ENCODE measurements at places on chromosomes 7 and 10.

- DNase-seq, result no peak
Measured at GRCh38 chr7:20790375-20790774, 3.7 kb upstream of the SP8 start.

- no peak for DNase-seq
Measured at GRCh38 chr10:50506861-50507573, 116.7 kb downstream of the SGMS1 start.

DNA sequence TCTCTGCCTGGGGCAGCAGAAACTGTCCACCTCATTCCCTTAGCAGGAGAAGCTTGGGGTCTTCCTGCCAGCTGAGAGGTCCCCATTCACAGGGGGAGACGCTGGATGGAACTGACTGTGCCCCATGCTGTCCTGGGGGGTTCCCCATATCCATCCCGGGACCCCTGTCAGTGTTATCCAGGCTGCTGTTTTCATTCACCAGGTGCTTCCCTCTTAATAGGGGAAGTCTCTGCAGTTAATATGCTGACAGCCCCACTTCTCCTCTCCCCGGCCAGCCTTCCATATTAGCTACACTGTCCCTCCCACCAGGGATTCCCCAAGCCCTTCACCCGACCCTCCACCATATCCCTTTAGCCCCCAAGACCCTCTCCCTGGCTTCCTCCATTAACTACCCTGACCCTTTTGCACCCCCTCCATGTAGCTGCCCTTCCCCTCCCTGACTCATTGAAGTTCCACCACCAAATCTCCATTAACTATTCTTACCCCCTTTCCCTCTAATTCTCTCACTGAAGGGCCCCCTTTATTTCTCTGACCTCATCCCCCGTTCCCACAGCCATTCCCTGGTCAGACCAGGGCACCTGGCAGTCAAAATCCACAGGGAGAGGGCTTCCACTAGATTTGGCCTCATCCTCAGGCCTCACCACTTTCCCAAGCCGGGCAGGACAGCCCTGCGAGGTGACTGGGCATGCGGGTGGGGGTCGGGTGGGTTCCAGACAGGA, 92.0 kb upstream of the PAX2 start:
- DNase-seq, result no peak

- DNase-seq, result no peak
Measured at GRCh38 chr10:78785066-78785465, 283.7 kb upstream of the ZMIZ1 start.

DNA sequence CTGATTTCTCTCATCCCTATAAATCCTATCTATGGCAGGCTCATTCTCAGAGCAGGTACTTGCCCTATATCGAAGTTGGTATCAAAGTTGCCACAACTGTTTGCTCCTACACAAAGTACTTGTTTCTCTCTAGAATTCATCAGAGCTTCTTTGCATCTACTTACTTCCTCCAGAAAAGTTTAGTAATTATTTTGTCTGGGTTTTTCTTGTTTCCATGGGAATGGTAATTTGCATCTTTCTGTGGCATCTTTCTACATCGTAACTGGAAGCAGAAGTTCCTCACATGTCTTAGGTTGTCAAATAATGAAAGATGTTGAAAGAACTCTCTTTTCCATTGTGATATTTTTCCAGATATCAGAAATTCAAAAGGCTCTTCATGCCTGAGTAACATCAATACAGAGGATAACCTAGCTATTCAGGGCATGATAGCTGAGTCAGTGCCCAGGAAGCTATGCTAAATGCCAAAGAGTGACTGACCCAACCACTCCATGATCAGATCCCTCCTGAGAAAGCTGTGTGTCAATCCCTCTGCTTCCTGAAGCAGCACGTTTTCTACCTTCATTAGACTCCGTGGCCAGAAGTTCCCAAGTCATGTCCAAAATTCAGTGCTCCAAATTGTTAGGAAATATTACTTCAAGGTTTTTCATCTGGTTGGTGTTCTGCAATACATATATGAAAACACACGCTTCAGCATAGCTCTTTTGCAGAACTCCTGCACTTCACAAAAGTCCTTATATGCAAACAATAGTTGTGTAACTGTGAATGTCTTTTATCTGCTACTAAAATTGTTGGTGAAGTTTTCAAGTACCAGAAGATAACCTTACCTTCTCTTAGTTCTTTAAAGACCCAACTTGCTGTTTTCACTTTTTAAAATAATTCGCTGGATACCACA, 216.5 kb downstream of the VTI1A start:
- peak; percentile 86 for DNase-seq

- DNase-seq, result no peak
Measured at GRCh38 chr10:103648251-103648635, 154.7 kb downstream of the NEURL1 start.

DNA sequence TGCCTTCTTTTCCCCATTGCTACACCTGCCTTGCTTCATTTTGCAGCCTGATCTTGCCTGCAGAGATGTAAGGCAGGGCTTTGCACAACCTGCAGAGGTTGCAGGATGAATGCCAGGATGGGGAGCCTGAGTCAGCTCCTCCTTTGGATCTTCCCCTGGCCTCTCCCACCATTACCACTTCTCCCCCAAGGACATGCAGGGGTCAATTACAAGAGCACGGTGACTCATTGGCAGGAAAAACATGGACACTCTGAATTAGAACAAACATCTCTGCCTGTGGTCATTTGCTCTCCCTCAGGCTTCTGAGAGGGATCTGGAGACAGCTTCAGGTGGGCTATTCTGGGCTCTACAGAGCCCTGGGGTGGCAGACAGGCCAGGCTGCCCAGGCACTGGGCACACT, 89.2 kb downstream of the HERPUD2 start:
- peak; percentile 33 for DNase-seq

GRCh38 chr10:86062647-86063145, 303.9 kb downstream of the GRID1 start:
- DNase-seq, result no peak

DNA sequence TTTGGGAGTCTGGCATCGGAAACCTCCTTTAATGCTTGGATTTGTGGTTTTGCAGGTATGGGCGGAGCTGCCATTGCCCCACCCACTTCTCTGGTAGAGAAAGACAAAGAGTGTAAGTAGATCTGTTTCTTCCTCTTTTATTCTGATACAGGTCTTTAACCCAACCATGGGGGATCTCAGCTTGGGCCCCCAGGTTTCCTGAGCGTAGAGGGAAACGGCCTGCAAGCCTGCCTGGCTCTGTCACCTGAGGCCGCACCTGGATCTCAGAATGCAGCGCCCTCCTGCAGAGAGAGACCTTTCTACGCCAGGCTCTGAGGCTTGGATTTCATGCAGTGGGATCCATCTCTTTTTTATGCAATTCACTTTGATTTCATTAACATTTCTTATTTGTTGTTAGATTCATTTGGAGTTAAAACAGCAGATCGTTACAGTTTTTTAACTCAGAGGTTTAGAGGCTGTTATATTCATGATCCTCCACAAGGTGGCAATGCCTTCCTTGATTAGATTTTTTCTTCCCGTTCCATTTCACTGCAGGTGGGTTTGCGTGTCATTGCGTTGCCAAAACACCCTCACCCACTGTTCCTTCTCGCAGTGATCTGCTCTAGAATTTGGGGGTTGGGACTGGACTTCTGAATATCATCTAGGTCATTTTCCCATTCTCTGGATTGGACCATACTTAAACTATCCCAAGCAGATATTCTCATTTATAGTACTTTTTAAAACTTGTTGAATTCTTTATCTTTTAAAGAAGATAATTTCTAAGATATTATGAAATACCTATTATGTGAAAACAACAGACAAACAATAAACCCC, 20.0 kb downstream of the RBM17 start:
- peak; percentile 39 for DNase-seq

DNA sequence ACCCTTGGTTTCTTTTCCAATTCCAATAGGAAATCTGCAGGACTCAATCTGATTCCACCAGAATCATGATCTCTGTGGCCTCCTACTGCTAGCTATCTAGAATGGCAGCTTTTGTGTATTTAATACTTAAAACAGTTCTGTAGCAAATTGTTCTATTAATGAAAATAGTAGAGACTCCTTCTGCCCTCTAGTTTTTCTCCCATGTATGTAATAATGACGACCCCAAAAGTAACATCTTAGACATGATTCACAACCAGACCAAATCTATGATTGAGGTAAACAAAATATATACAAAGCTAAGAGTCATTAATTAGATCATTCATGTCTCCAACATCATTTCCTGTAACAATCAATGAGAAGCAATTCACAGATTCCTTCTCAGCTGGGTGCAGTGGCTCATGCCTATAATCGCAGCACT, 259.1 kb upstream of the MKLN1 start:
- peak; percentile 8 for DNase-seq

DNA sequence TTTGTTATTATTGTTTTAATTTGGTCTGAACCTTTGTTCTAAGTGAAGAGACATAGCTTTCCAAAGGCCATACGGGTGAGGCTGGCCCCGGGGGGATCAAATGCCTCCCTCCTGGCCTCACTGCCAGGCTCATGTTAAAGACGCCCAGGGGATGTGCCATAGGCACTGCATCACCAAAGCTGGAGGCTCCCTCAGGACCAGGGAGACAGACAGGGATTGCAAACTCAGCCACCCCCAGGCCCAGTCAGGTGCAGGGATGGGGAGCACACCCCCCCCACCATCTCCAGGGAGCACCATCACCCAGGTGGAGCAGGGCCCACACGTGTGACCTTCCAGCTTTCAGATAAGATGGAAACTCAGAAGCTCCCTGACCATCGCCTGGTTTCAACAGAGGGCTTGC, 96.0 kb upstream of the DNAAF5 start:
- no peak for DNase-seq

DNA sequence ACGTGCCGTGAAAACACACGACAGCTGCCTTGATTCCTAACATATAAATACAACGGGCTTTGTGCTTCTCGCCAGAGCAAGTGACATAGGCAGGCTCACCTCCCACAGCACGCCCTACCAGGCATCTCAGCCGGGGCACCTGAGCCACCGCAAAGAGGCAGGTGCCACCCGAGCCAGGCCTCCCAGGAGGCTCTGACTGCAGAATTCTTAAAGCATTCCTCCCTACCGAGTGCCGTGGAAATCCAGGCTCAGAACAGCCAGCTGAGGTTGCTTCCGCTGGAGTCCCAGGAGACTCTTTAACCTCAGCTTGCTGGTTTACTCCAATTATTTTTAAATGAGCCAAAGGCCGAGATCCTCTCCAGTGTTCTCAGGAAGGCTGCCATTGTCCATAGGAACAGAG, 206.5 kb downstream of the USP6NL start:
- DNase-seq, result no peak

DNA sequence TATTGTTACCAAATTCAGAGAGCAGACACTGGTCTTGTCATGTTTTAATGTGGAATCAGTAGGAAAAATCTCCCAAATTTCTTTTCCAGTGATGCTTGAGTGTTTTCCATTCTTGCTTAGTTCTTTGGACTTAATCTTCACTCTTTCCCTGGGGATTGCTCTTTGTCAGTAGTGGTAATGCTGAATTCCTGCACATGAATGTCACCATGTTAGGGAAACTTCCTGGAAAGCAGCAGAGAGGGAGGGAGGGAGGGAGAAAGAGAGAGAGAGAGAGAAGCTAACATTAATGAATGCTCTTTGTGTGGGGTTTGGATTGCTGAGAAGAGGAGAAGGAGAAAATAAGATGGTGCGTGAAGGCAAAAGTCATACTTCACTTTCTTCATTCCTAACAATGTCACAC, 295.3 kb upstream of the COBL start:
- no peak for DNase-seq

GRCh38 chr7:157019718-157020451, 9.4 kb upstream of the MNX1 start:
- no peak for DNase-seq

DNA sequence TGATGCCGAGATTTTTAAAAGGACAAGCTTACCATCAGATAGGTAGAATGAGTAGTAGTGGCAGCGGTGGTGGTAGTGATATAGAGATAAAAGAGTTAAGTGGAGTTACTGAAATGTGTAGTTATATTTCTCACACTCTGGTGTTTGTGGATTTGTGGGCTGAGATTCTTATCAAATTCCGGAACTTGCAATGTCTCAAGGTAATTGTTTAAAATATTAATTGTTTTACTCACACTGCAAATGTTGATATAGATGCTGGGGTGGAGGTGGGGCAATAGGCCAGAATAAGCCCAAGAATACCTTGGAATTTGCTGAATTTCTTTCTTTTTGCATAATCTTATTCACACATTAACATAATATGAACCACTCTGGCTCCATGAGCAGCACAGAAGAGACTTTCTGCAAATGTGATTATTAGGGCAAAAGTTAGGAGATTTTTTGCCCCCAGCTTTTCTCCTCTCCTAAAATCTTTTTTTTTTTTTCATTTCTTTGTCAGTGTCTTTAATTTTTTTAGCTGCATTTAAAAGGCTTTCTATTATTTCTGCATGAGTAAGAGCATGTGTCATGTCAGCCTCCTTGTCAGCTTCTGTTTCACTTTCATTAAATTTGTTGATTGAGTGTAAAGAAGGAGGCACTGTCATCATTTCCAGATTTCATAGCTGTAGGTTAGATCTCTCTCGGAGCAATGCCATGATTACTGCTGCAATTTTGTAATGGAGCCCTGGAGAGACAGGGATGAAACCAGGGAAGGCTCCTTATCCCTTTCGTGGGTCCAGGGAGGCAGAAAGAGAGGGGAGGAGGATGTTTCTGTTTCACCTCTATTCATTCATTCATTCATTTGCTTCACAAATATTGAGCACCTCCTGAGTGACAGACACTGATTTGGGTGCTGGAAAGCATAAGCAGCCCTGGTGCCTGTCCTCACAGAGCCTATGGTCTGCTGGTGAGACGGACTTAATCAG, 13.1 kb upstream of the SGMS1 start:
- no peak for DNase-seq

GRCh38 chr10:1406967-1407945, 330.1 kb downstream of the ADARB2 start:
- no peak for DNase-seq

- DNase-seq, result no peak
Measured at GRCh38 chr10:63246356-63246755, 113.2 kb downstream of the NRBF2 start.

DNA sequence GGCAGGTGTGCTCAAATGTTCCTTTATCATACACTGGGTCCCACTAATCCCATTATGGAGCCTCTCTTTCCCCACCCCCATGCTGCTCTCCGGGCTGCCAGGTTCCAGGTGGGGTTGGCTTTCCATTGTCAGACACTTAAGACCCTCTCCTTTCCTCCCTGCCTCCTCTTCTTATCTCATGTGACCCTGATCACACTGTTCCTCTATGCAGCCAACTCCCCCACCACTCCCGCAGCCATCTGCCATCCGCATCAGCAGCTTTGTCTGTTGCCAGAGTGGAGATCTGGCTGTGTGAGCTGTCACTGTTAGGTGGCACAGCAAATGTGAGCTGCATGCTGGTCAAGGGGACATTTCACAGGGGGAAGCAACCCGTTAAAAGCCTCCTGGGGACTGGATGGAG, 391.4 kb downstream of the TNS3 start:
- DNase-seq, result no peak

GRCh38 chr7:131381069-131381838, 53.6 kb downstream of the MKLN1 start:
- DNase-seq, result peak; percentile 21

- DNase-seq, result no peak
Measured at GRCh38 chr10:124612611-124613498, 131.3 kb downstream of the FAM53B start.
